ENCODE measurements at places on chromosomes 4 and X.
A peak's percentile ranks its signal among the peaks of the same experiment; 100 is the strongest.

DNA sequence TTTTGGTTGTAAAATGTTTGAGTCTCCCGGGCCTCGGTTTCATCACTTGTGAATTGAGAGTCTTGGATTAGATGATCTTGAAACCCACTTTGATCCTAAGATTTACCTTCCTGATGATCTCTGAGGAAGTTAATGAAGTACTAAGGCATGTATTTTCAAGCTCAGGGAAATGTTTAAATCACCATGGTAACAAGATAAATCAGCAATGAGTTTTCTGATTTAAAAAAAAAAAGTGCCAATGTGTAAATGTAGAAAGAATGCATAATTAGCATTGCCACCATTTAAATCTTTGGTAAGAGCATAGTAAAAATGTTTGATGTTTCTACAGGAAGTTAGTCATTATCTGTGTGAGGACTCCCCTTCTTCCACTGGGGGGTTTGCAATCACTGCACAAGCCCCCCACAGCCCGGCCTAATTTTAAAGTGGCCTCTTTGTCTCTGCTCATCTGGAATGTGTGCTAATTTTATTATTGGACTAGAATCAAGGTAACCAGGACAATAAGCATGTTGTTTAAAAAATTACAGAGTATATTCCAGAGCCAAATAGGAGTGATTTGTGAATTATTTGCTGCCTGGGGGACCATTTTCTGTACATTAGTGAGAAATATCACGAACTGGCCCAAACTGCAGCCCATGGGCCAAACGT lies 93.6 kb downstream of the SLC34A2 start:
- DNase-seq = no peak

- DNase-seq = no peak
Observed at GRCh38 chr4:40564815-40565483, 64.7 kb downstream of the RBM47 start.

DNA sequence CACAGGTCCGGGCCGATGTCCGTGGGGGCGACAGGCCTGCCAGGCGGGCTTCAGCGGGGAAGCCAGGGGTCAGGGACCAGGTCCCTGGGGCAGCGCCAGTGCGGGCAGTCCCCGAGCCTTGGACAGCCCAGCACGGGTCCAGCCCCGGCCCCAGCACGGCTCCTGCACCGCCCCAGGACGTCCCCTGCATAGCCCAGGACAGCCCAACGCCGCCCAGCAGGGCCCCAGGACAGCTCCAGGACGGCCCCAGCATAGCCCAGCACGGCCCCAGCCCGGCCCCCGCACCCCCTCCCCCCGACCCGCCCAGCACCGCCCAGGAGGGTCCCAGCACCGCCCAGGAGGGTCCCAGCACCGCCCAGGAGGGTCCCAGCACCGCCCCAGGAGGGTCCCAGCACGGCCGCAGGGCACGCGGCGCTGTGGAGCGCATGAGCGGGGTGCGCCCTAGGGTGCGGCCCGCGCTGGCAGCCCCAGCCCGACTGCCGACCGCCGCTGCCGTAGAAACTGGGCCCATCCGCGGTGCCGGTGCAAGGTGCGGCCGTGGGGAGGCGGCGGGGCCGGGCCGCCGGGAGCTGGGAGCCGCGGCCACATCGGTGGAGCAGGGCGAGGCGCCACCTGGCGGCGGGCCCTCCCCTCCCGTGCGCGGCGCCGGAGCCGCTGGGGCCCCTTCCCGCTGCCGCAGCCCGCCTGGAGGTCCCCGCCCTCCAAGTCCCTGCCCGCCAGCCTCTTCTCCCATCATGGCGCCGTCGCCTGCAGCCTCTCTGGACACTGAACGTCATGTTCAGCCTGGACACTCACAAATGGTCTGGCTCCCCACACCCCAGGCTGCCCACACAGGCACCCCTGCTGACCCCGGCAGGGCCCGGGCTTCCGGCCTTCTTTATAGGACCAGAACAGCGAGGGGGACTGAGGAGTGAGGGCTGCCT lies 106.8 kb upstream of the NKX1-1 start:
- DNase-seq = peak; percentile 51

GRCh38 chr4:87067124-87067885 lies 132.5 kb downstream of the AFF1 start:
- DNase-seq = no peak

DNA sequence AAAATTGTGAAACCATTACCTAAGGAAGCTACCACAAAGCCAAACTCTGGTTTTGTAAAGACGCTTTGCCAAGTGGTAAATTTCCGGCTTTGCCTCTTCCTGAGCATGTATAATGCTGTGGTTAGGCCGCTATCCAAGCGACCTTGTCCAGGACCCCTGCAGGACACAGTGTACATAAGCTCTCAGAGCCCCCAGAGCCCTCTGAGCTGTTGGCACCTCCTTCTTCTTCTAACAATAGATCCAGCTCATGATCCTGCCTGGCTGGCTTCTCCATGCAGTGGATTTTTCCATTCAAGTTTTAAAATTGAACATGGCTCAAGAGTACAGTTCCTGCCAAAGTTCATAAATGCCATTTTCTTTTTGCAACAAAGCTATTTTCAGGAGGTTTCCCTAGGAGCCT lies 326.7 kb downstream of the MAPK10 start:
- DNase-seq = no peak

- no peak for DNase-seq
Observed at GRCh38 chr4:141348573-141348972, 127.9 kb downstream of the ZNF330 start.

GRCh38 chr4:176320976-176321361 lies 1.2 kb downstream of the SPCS3 start:
- no peak for DNase-seq

DNA sequence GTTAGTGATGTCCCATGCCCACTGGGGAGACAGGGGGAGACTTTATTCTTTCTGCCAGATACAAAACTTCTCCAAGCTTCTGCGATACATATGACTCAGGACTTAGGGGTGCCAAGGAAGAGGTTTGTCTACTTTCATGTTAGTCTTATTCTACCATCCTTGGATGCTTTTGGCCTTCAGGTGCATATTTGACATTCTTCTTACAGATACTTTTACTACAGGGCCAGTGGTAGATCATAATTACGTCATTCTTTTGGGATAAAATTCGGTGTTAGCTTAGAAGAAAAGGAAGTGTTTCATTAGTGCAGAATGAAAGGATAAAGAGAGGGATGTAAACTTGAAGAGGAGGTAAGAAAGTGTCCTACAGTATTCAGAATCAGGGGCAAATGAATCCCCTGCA lies 245.2 kb downstream of the THOC2 start:
- no peak for DNase-seq

GRCh38 chrX:154795016-154795415 lies 10.3 kb downstream of the MPP1 start:
- DNase-seq = no peak

GRCh38 chr4:44025376-44026020 lies 423.1 kb downstream of the KCTD8 start:
- DNase-seq = no peak

DNA sequence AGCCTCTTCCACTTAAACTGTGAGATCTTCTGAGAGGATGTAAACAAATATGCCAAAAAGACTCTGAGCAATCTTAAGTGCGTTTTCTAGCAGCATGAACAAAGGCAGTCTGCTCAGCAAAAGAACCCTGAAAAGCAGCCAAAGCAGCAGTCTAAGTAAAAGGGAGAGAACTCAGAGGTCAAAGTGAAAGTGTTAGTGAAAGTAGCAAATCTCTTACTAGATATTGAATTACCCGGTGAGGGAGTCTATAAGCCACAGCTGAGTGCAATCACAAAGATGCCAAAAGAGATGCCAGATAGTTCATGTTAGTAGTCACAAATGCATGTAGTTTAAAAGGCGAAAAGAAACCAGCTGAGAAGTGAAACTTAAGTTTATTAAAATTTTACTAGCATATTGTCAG lies 7.9 kb upstream of the GNRHR start:
- DNase-seq = no peak

DNA sequence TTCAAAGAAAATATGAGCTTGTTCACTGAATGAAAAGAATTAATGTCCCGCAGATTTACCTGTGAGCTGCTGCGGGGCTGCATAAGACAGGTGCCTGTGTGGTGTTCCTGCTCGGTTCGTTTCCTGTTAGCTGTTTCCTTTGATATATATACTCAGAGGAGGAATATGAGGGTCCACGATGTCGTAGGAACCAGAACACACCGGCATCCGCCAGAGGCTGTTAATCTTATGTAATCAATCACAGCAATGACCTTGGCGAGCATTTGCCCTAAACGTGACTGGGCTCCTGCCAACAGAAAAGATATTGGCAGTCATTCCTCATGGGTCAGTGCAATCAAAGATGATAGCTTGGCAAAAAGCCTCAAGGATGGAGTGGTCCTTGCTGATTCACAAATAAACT lies 260.1 kb downstream of the EVC2 start:
- no peak for DNase-seq

GRCh38 chrX:138986866-138987265 lies 275.3 kb upstream of the FGF13 start:
- no peak for DNase-seq

DNA sequence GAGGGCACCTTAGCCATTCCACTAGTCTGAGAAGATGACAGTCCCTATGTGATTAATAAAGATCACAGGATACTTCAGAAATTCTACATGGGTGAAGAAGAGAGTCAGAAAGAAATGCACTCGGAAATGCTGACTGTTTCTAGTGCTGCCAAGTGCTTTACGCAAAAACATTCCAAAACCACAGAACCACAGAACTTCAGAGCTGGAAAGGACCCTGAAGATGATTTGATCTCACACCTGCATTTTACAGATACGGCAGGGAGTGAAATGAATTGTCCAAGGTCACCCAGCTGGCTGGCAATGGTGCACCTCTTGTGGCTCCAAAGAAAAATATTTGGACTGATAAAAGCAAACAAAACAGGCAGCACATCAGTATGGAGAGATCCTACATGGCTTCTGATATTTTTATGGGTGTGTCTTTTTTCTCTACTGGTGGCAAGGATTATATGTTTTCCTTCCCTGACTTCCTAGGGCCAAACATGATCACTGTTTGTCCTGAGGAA lies 115.9 kb downstream of the MAML3 start:
- DNase-seq = no peak

- no peak for DNase-seq
Observed at GRCh38 chr4:115515772-115516171, 402.4 kb upstream of the NDST4 start.

- no peak for DNase-seq
Observed at GRCh38 chrX:98459669-98460068, 1576.0 kb downstream of the RPA4 start.

GRCh38 chrX:38275615-38276014 lies 51.7 kb downstream of the RPGR start:
- no peak for DNase-seq

DNA sequence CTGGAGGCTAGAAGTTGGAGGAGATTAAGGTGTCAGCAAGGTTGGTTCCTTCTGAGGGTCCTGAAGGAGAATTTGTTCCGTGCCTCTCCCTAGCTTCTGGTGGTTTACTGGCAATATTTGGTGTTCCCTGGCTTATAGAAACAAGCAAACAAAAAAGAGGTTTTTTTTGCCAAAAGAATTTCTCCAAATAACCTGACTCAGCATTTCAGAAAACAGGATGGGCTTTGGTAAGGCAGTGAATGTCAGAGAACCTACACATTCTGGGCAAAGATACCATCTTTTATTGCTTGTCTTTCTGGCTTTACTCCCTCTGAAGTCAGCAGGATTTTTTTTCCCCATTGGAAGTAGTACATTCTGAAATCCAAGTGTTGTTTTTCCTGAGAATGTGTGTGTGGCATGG lies 93.3 kb upstream of the TBC1D9 start:
- no peak for DNase-seq

GRCh38 chr4:116788723-116789122 lies 296.7 kb downstream of the TRAM1L1 start:
- no peak for DNase-seq

GRCh38 chrX:136827026-136827425 lies 46.3 kb upstream of the ARHGEF6 start:
- no peak for DNase-seq

GRCh38 chr4:163087805-163088204 lies 78.9 kb downstream of the NAF1 start:
- no peak for DNase-seq

DNA sequence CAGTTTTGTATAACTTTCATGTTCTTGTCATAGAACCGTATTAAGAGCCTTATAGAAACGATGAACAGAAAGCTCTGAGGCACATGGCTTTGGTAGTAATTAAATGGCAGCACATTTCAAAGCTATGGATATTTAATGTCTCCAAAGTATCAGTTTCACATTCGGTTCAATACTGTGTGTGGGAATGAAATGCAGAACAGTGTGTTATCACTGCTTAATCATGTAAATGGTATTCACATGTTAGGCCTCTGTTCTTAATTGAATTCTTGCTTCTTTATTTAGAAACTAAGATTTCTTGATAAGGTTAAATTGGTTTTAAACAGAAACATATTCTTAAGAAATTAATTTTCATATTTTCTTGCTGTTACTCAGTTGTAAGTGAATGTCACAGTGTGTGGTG lies 701.0 kb upstream of the PITX2 start:
- DNase-seq = no peak

DNA sequence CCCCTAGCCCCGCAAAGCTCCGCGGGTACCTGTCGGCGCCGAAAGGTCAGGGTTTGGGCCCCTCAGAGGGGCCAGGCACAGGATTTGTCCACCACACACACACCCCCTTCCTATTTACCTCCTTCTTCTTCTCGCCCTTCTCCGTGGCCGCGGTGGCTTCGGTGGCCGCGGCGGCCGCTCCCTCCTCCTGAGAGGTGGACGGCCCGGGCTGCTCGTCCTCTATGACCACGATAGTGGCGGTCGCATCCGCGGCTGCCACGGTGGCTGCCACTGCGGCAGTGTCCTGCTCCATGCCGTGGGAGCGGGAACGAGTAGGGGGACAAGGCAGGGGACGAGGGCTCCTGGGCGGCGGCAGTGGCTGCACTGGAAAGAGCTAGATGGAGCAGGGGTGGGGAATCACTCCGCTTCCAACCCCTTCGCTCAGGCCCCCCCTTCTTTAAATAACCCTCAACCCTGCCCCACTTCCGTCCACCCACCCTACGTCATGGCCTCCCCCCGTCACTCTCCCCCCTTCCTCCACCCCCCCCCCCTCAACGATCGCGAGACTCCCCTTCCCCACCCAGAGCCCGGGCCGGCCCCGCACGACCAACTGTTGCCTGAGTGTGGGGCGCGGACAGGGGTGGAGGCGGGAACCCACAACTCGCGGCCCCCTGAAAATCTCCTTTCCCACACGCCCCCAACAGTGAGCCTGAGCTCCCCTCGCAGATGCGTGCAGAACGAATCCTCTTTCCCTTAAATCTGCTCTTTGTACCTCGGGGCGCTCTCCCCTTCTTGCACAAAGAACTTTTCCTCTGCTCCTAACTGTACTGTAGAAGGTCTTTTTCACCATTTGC lies at the start of gene SMARCA1:
TSS of gene SMARCA1 (minus strand) at position 412 of the 833 bp plus-strand sequence. CDS start at position 292, 120 bp downstream.
- no peak for DNase-seq

DNA sequence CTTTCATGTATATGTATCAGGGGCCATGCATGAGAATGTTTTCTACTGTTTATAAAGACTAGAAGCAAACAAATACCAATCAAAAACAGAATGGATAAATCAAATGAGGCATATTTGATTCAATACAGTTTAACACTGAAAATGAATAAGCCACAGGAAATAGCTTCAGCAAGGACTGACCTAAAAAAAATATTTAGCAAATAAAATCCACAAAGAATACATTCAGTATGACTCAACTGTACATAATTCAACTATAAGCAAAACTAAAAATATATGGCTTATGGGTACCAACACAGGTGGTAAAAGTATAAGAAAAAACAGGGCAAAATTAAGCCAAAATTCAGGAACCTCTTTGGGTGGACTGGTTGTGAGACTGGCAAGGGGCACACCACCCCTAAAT lies 112.9 kb downstream of the KCNIP4 start:
- DNase-seq = no peak

GRCh38 chr4:116243431-116243830 lies 841.9 kb downstream of the TRAM1L1 start:
- DNase-seq = no peak

GRCh38 chrX:856566-857290 lies 226.1 kb downstream of the SHOX start:
- no peak for DNase-seq
